ENCODE measurements at places on chromosomes 16 and 17. TPM values are rescaled to one million over a fixed set of nuclear protein-coding genes. Genes with fewer than 3 reads are reported as not detected.
A peak's percentile ranks its signal among the peaks of the same experiment; 100 is the strongest.

TEX19 gene
- total RNA-seq: 0.09 TPM

TP53I13 gene
- 77.9 TPM for total RNA-seq

BCAR1 gene
- total RNA-seq: 0.50 TPM

DNA sequence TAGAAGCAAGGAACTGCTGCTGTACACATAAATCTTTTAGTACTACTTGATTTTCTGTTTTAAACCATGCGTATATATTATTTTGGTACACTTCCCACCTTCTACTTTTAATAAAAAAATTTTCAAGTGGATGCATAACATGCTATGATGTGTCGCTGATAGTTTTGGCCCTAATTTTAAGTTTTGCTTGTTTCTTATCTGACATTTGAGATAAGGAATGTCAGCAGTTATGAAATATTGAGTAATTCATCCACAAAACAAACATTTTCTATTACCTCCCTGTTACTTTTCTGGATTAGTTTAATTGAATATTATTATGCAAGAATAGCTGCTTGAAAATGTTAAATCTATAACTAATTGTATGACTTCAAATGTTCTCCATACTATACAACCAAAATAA is 35.8 kb downstream of the N4BP1 start:
- H3K27me3 ChIP-seq: no peaks in the 10 kb centered on the region
- no peak for DNase-seq
- peaks cover 33% of the 10 kb centered on the region for H3K36me3 ChIP-seq
- H3K4me3 ChIP-seq: no peak overlapping the region
- H3K27ac ChIP-seq: no peak overlapping the region
- H3K4me1 ChIP-seq: peaks cover 49% of the 10 kb centered on the region

DNA sequence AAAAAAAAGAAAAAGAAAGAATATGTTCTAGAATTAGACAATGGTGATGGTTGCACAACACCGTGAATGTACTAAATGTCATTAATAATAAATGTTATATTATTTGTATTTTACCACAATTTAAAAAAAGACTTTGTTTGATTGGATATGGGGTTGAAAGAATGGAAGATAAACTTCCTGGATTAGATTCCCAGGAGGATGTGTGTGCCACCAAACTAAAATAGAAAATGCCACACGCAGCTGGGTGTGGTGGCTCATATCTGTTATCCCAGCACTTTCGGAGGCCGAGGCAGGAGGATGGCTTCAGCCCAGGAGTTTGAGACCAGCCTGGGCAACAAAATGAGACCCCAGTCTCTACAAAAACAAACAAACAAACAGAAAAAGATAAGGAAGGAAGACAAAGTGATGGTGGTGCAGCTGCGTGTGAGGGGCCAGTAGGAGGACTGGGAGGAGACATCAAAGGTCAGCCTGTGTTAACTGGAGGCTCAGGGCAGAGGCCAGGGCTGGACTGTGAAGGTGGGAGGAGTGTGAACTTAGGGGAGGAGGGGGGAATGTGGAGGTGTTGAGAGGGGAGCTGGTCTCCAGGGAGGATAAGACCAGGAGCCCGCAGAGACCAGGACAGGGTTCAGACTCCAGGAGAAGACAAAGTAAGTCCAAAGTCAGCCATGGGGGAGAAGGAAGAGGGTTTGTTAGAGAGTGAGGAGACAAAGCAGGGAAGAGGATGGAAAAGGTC is 4.1 kb downstream of the PECAM1 start:
- H3K27me3 ChIP-seq: no peaks in the 10 kb centered on the region
- H3K4me3 ChIP-seq: no peak overlapping the region
- H3K36me3 ChIP-seq: no peaks in the 10 kb centered on the region
- peak overlapping the region; percentile 26 for H3K27ac ChIP-seq
- DNase-seq: no peak

DNA sequence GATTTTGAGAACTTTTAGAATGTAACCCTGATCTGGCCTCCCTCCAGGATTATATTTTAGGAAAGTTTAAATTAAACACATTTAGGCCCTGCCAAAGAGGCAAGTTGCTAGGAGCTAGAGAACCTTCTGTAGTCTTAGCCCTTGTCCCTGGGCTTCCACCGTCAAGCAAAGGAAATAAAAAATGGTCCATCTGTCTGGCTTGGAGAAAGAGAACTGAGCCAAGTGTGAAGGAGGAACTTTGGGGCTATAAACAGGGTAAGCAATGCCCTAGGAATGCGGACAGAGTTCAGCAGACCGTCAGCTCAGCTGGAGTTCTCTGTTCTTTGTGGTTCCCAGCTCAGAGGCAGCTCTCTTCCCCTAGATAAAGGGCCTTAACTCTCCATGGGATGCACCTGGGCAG is 29.6 kb downstream of the RCVRN start:
- no peak overlapping the region for H3K4me3 ChIP-seq
- no peak for DNase-seq
- no peaks in the 10 kb centered on the region for H3K4me1 ChIP-seq
- H3K27ac ChIP-seq: no peak overlapping the region

GRCh38 chr16:87375426-87376135 is 8.0 kb downstream of the FBXO31 start:
- peaks cover 25% of the 10 kb centered on the region for H3K4me1 ChIP-seq
- no peaks in the 10 kb centered on the region for H3K27me3 ChIP-seq
- no peak overlapping the region for H3K4me3 ChIP-seq
- peak overlapping the region; percentile 41 for H3K27ac ChIP-seq
- DNase-seq: no peak
- H3K36me3 ChIP-seq: peaks cover 20% of the 10 kb centered on the region

DNA sequence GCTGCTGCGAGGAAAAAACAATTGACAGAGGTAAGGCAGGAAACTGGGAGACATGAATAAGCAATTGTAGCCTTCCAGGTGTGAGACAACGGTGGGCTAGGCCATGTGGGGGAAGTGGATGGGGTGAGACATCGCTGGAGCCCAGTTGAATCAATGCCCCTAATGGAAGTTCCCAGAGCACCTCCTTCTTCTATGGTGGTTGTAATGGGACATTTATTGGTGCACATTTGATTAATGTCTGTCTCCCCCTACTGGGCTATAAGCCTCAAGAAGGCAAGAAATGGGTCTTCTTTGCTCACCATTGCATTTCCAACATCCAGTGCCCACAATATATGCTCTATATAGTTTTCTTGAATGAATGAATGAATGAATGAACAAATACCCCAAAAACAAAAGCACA is 22.7 kb upstream of the CD300E start:
- H3K4me3 ChIP-seq: no peak overlapping the region
- no peak for DNase-seq
- no peak overlapping the region for H3K27ac ChIP-seq
- peaks cover 3% of the 10 kb centered on the region for H3K4me1 ChIP-seq
- peaks cover 61% of the 10 kb centered on the region for H3K27me3 ChIP-seq

GRCh38 chr17:51004249-51004648 is 116.4 kb downstream of the SPAG9 start:
- DNase-seq: no peak
- H3K27me3 ChIP-seq: no peaks in the 10 kb centered on the region
- H3K36me3 ChIP-seq: peaks cover 32% of the 10 kb centered on the region

DNA sequence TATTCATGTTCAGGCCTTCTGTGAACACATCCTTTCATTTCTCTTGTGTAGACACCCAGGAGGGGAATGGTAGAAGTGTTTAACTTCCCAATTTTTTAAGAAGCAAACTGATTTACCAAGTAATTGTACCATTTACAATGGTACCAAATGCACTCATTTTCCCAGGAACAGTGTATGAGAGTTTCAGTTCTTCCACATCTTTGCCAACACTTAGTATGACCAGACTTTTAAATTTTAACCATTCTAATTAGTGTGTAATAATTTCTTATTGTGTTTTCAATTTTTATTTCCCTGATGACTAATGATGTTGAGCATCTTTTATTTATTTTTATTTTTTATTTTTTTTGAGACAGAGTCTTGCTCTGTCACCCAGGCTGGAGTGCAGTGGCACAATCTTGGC is 10.2 kb upstream of the WFIKKN2 start:
- DNase-seq: no peak
- H3K36me3 ChIP-seq: no peaks in the 10 kb centered on the region
- H3K27ac ChIP-seq: no peak overlapping the region
- no peak overlapping the region for H3K4me3 ChIP-seq
- H3K4me1 ChIP-seq: peaks cover 8% of the 10 kb centered on the region

DNA sequence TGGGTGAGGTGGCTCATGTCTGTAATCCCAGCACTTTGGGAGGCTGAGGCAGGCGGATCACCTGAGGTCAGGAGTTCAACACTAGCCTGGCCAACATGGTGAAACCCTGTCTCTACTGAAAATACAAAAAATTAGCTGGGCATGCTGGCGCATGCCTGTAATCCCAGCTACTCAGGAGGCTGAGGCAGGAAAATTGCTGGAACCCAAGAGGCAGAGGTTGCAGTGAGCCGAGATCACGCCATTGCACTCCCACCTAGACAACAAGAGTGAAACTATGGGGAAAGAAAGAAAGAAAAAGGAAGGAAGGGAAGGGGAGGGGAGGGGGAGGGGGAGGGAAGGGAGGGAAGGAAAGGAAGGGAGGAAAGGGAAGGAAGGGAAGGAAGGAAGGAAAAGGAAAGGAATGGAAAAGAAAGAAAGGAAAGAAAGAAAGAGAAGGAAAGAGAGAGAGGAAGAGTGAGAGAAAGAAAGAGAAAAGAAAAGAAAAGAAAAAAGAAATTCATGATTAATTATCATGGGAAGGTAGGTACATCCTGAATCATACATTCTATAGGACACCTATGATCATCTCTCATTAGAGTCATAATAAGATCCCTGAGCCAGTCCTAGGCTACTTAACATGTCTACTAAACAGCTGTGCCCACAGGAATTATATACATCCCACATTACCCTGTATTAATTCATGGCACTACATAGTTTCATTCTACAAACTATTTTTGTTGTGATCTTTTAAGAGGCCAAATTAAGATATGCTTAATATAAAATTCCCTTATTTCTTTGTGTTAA is 40.9 kb downstream of the CREBBP start:
- H3K27me3 ChIP-seq: no peaks in the 10 kb centered on the region
- H3K4me1 ChIP-seq: peaks cover 4% of the 10 kb centered on the region
- H3K36me3 ChIP-seq: peaks cover 13% of the 10 kb centered on the region
- H3K27ac ChIP-seq: no peak overlapping the region

GRCh38 chr17:82396601-82397435 is 21.3 kb upstream of the HEXD start:
- H3K27ac ChIP-seq: no peak overlapping the region
- peaks cover 12% of the 10 kb centered on the region for H3K4me1 ChIP-seq
- no peak for DNase-seq
- H3K27me3 ChIP-seq: no peaks in the 10 kb centered on the region

GRCh38 chr17:12098568-12098967 is 77.9 kb downstream of the MAP2K4 start:
- no peak for DNase-seq
- no peaks in the 10 kb centered on the region for H3K4me1 ChIP-seq
- no peaks in the 10 kb centered on the region for H3K27me3 ChIP-seq
- H3K4me3 ChIP-seq: no peak overlapping the region
- peaks cover 27% of the 10 kb centered on the region for H3K36me3 ChIP-seq

DNA sequence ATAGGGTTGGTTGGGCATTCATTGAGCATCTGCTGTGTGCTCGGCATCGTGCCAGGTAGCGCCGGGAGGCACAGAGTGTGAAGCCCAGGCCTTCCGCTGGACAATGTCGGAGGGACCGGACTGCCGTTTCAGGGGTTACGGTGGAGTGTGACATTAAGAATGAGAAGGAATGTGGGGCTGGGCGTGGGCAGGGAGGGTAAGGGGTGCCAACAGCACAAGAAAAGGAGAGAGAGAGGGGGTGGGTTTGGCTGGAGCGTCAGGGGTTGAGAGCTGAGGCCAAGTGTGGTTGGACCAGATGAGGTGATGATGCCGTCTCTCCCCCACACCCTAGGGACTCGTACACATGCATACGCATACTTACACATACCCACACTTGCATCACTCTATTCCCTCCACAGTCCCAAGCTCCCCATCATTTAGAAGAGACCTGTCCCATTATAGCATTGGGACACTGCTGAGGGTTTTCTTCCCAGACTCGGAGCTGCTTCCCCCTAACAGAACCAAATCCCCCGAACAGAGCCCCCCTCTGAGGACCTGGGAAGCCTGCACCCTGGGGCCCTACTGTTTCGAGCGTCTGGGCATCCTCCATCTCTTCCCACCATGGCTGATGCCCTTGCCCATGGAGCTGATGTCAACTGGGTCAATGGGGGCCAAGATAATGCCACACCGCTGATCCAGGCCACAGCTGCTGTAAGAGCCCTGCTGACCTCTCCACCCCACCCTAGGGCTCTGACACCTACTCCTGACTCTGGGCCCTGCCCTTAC is 3.3 kb upstream of the KCTD11 start:
- H3K4me3 ChIP-seq: no peak overlapping the region
- H3K4me1 ChIP-seq: peaks cover 18% of the 10 kb centered on the region
- no peaks in the 10 kb centered on the region for H3K27me3 ChIP-seq
- peak; percentile 58 for DNase-seq
- peaks cover 46% of the 10 kb centered on the region for H3K36me3 ChIP-seq

DNA sequence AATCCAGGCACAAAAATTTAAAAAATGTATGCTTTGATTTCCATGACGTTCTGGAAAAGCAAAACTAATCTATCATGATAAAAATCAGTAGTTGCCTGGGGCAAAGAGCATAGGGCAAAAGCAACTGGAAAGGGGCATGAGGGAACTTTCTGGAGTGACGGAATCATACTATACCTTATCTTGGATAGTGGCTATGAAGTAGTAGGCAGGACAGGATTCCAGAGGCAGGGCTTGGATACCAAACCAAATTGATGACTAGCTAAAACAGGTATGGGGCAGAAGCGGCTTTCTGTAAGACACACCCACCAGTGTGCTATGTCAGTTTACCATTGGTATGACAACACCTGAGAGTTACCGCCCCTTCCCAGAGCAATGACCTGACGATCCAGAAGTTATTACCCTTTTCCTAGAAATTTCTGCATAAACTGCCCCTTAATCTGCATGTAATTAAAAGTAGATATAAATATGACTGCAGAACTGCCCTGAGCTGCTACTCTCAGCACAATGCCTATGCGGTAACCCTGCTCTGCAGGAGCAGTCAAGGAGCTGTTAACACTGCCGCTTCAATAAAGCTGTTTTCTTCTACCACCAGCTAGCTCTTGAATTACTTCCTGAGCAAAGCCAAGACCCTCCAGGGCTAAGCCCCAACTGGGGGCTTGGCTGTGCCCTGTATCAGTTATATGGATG is 56.7 kb downstream of the CFDP1 start:
- peaks cover 24% of the 10 kb centered on the region for H3K4me1 ChIP-seq
- DNase-seq: no peak

- H3K4me3 ChIP-seq: no peak overlapping the region
- peaks cover 32% of the 10 kb centered on the region for H3K4me1 ChIP-seq
- no peak overlapping the region for H3K27ac ChIP-seq
- peaks cover 29% of the 10 kb centered on the region for H3K36me3 ChIP-seq
- H3K27me3 ChIP-seq: peaks cover 11% of the 10 kb centered on the region
These were observed 12.1 kb downstream of the RIPOR1 start for GRCh38 chr16:67540756-67541155.

DNA sequence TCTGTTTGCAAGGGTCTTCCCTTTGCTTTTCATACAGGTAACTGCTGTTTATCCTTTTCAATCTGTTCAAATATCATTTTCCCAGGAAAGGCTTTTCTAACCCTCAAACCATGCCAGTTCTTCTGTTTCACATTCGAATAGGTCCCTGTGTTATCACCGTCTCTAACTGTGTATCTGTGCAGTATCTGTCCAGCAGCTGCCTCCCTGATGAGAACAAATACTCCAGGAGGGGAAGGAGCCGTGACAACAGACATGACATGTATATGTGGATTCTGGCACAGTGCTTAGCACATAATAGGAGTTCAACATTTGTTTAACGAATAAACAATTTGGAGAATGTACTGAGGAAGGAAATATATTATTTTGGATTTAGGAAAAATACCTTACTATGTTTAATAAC is 95.7 kb downstream of the STX8 start:
- H3K27me3 ChIP-seq: no peaks in the 10 kb centered on the region
- no peak for DNase-seq
- no peaks in the 10 kb centered on the region for H3K4me1 ChIP-seq
- H3K27ac ChIP-seq: no peak overlapping the region

GRCh38 chr16:164827-165538 is 795 bp upstream of the HBM start:
- peak overlapping the region; percentile 26 for H3K4me3 ChIP-seq
- no peaks in the 10 kb centered on the region for H3K36me3 ChIP-seq
- DNase-seq: no peak
- H3K4me1 ChIP-seq: no peaks in the 10 kb centered on the region
- H3K27me3 ChIP-seq: peaks cover 44% of the 10 kb centered on the region

Data from activated CD4-positive, alpha-beta T cell treated with anti-CD3 and anti-CD28 coated beads, Interleukin-2, amount 10 ng/mL, durations not matched to agents 24 days and 14 days (primary cell).